ENCODE measurements at places on chromosomes 1 and 21.
A peak's percentile ranks its signal among the peaks of the same experiment; 100 is the strongest.

DNA sequence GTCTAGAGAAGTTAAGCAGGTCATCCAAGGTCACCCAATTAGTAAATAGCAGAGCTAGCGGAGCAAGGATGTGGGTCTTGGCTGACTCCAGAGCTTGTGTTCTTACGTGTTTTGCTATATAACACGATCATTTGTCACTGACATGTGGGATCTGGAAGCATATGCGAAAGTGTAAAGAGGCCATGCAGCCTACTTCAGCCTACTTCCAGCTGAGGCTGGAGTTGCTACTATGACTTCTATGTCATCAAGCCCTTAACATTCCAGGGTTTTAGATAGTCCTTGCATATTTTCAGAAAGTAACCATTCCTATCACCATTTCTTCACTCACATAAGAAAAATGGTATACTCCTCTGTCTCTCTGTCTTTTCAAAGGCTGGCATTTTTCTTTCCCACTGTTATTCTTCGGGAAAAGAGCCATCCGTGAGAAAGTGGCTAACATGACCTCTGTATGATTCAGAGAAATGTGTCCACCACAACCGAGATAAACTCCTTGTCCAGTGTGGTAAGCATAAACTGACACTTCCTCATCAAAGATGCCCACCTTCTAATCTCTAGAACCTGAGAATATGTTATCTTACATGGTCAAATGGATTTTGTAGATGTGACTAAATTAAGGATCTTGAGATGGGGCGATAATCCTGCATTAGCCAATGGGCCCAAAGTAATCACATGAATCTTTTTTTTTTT is 24.0 kb upstream of the ABL2 start:
- DNase-seq: no peak

DNA sequence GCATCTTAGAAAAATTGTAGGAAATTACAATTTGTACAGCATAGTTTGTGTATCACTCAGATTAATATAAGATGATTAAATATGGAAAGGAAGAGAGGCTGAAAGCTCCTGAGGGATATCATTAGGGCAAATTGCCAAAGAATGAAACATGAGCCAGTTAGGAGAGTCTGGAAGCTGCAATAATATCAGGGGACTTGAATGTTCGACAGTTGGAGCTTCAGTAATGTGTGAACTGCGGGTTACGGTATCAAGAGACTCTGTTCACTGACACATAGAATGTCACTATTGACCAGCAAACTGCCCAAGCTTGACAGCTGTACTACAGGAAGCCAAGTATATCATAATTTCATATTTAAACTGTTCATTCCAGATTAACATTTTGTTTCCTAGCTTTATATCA is 157.2 kb downstream of the DENND1B start:
- DNase-seq: no peak

DNA sequence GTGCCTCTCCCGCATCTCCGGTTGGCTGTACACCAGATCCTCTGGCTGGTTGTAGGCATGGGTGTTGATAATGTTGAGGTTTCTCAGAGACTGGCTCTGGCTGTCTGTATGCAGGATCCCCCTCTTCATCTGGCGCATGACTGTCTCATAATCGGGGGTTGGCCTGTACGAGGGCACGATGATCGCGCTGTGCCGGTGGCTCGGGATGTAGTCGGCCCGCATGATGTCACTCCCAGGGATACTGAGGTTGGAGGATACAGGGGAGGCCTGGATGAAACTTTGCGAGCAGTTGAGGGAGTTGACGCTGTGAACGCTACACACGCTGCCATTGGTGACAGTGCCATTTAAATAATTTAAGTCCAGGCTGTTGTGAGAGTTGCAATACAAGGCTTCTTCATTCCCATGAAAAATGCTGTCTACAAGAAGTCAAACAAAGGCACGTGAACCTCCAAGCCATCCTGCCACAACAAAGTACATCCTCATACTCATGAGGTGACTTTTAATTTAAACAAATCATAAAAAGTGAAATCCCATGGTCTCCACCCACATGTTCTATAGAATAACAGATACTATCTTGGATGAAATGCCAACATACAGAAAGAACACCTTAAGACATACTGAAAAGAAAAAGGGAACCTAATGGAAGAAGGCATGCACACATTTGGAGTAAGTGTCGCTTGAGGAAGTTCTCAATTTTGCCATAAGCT is 103.6 kb downstream of the SMYD2 start:
- no peak for DNase-seq

DNA sequence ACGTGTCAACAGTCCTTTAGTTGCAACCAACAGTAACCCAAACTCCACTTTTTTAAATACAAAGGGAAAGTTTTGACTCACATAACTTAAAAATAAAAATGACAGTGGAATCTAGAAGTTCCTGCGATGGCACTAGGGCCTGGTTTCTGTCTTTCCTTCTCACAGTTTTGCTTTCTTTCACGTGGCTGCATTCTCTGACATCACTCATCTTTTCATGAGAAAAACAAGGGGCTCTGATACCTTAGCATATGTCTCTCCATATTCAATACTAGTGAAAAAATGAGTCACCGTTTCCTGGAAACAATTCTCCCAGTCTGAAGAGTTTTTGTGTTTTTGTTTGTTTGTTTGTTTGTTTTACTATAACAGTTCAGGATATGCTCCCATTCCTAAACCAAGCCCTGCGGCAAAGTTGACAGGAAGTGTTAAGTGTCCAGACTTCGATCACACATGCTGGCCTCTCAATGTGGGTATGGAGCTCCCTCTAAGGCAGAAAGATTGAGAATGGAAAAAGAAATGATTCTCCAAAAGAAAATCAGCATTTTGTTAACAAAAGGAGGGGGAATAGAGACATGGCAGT is 483.3 kb downstream of the TTLL7 start:
- DNase-seq: peak; percentile 57

GRCh38 chr1:204587621-204588020 is 71.4 kb downstream of the MDM4 start:
- DNase-seq: no peak

- peak; percentile 54 for DNase-seq
These were observed 48.2 kb downstream of the RAB3GAP2 start for GRCh38 chr1:220224033-220224432.
